Activated naive CD4-positive, alpha-beta T cell treated with anti-CD3 and anti-CD28 coated beads, Interleukin-2, amount 10 ng/mL, durations not matched to agents 7 days and 5 days (primary cell): ENCODE measurements at places on chromosomes 1 and 21.

DNA sequence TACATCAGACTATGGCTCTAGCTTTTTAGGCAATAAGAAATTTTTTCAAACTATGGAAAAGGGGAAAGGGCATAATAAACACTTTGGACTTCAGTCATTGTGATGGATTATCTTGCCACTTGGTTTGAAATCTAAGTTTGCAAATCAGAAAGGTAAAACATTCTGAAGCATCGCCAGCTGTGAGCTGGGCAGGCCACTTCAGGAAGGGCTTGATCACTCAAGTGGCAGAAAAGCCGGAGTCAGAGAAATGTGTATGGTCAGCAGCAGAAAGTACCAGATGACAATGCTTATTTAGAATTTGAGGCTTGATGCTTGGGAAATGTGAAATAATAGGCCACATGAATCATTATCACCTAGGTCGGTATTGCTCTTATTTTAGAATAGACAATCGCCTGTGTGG is 79.7 kb downstream of the ZNF648 start:
- DNase-seq: no peak

DNA sequence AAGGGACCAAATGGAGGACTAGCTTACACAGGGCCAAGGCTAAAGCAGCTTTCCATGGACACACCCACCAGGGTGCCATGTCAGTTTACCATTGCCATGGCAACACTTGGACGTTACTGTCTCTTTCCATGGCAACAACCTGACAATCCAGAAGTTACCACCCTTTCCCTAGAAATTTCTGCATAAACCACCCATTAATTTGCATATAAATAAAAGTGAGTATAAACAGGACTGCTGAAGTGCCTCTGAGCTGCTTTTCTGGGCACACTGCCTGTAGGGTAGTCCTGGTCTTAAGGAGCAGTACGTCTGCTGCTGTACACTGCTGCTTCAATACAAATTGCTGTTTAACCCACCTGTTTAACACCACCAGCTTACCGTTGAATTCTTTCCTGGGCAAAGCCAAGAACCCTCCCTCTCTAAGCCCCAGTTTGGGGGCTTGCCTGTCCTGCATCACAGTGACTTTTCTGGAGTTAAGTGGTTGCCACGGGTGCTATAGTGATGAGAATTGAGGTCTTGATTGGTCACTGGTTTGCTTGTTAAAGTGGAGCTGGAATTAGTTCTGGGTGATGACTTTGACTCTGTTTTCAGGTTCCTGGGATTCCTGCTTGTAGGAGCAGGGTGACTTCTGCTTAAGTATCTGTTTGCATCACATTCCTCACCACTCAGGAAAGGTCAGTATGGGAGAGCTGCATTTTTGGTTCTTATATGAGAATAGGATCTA is 83.2 kb downstream of the CLDN17 start:
- no peak for DNase-seq

GRCh38 chr1:1039145-1039910 is 19.4 kb downstream of the AGRN start:
- DNase-seq: no peak

GRCh38 chr1:230561570-230561969 is 80.7 kb upstream of the COG2 start:
- DNase-seq: no peak

GRCh38 chr1:160781914-160782689 is 13.9 kb upstream of the LY9 start:
- peak; percentile 49 for DNase-seq

DNA sequence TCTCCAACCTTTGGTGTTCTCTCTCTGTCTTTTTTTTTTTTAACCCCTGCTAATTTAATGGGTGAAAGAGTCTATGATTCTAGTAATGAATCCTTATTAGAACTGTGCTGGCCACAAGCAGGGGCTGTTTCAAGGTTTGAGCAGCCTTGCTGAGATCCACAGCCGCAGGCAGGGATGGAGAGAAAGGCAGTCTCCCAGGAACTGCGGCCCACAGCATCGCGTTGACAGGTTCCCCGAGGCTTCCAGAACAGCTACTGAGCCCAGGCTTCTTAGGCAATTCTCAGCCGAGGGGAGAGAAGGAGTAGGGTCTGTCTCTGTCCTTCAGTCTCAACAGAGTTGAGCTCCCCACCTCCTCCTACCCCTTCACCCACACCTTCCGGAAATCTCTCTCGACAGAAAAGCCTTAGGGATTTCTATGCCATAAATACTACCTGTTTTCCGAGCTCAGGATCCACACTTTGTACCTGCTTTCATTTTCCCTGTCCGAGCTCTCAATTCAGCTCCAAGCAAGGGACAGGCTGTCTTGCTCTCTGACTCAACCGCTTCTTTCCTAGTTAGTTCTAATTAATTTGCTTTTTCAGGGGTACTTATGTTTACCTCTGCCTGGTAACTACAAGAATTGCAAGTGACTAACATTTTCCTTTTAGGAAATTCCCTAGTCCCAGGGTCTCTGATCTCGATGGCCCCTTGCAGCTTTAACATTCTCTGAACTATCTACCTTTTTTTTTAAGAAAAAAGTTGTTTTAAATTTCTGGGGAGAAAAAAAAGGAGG is 6.7 kb upstream of the CASZ1 start:
- no peak for DNase-seq

DNA sequence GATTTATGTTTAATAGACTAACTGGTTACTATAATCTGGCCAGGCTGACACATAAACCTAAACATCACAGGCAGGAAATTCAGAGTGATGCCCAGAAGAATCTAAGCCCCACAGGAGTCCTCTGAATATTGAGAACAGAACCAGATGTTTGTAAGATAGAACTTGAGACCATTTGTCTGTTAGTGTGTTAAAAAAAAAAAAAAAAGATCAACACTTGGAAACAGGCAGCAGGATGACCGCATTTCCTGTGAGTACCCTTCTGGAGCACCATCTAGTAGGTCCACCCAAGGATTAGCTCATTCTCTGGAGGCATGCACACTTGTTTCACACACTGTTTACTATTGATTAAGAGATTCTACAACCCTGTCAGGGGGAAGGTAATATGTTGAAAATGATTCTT is 111.4 kb upstream of the VANGL1 start:
- no peak for DNase-seq

GRCh38 chr1:161373442-161373841 is 5.8 kb upstream of the CFAP126 start:
- no peak for DNase-seq

GRCh38 chr1:44417351-44418021 is 12.4 kb downstream of the RNF220 start:
- no peak for DNase-seq

- no peak for DNase-seq
Observed at GRCh38 chr1:33163621-33164519, 18.0 kb downstream of the TRIM62 start.

DNA sequence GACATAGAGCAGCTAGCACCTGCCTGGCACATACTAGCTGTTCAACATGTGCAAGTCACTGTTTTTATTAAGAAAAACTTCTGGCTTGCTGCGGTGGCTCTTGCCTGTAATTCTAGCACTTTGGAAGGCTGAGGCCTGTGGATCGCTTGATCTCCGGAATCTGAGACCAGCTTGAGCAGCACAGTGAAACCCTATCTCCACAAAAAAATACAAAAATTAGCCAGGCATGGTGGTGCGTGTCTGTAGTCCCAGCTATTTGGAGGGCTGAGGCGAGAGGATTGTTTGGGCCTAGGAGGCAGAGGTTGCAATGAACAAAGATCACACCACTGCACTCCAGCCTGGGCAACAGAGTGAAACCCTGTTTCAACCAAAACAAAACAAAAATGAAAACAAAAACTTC is 27.7 kb upstream of the C8B start:
- no peak for DNase-seq

DNA sequence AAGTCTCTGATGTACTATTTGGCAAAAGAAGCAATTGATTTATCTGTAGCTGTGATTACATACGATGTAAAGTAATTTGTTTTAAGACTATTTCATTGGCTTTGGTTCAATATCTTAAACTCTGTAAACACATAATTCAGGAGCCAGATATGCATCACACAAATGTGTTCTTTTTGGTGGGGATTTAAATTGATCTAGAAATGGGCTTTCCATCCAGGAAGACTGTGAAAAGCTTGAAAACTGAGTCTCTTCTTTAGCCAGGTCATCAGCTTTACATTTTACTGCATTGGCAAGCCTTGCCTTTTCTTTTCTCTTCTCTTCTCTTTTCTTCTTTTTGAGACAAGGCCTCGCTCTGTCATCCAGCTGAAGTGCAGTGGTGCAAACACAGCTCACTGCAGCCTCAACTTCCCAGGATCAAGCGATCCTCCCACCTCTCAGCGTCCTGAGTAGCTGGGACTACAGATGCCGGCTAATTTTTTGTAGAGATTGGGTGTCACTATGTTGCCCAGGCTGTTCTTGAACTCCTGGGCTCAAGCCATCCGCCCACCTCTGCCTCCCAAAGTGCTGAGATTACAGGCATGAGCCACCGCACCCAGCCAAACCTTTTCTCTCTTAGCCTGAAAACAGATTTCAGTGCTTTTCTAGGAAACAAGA is 1.4 kb downstream of the RCAN3 start:
- peak; percentile 51 for DNase-seq

- no peak for DNase-seq
Observed at GRCh38 chr1:174870319-174870718, 129.4 kb upstream of the CACYBP start.

DNA sequence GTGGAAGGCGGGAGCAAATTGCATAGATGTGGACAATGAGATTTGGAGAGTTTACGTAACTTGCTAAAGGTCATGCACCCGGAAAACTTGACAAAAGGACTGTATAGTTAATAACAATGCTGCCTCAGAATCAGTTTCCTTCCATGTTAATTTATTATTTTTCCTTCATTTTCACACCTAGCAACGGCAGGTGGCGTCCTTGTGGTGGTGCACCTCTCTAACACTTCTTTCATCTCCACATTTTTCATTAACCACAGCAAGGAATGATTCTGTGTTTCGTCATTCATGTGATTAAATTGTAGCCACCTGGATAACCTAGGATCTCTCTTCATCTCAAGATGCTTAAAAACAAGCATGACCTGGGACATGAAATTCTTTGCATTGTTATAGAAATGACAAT is 2133.0 kb downstream of the NCAM2 start:
- DNase-seq: no peak

DNA sequence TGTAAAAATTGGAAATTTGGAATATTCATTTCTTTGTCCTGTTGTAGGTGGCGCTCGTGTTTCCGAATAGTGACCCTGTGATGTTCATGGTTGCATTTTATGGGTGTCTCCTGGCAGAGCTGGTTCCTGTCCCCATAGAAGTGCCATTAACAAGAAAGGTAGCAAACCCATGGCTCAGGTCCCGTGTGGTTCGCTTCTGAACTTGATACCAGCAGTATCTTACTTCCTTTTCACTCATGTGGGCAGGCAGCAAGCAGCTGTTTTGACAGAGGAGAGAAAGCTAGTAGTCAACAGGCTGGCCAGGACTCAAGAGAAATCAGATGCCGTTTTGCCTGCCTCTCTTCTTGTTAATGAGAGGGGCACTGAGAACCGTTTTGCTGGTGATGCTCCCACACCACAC is 72.8 kb downstream of the S100B start:
- DNase-seq: peak; percentile 45
